NCI-H2029 (cell line): ENCODE measurements at places on chromosomes 3 and 15.

DNA sequence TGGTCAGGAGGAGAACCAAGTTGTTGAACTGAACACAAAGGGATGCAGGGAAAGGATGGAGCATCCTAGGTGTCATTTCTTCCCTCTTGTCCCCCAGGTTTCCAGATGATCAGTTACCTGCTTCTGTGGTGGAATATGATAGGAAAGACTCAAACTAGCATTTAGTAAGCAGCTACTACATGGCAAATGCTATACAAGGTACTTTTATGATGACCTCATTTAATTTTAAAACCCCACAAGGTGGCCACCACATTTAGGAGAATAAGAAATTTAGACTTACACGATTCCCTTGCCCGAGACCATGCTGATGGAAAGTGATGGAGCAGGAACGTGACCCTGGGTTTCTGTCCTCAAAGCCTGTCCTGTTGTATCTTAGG, 40.9 kb downstream of the CCR4 start:
- no peak for DNase-seq

GRCh38 chr3:40855871-40856270, 331.1 kb downstream of the ZNF621 start:
- no peak for DNase-seq

GRCh38 chr3:127929818-127930413, 14.9 kb downstream of the KBTBD12 start:
- DNase-seq, result no peak

- DNase-seq, result no peak
Observed at GRCh38 chr3:152203652-152204051, 65.1 kb upstream of the MBNL1 start.

- no peak for DNase-seq
Observed at GRCh38 chr3:71843071-71843470, 58.1 kb upstream of the PROK2 start.

GRCh38 chr15:50134524-50135024, 15.5 kb upstream of the ATP8B4 start:
- no peak for DNase-seq

DNA sequence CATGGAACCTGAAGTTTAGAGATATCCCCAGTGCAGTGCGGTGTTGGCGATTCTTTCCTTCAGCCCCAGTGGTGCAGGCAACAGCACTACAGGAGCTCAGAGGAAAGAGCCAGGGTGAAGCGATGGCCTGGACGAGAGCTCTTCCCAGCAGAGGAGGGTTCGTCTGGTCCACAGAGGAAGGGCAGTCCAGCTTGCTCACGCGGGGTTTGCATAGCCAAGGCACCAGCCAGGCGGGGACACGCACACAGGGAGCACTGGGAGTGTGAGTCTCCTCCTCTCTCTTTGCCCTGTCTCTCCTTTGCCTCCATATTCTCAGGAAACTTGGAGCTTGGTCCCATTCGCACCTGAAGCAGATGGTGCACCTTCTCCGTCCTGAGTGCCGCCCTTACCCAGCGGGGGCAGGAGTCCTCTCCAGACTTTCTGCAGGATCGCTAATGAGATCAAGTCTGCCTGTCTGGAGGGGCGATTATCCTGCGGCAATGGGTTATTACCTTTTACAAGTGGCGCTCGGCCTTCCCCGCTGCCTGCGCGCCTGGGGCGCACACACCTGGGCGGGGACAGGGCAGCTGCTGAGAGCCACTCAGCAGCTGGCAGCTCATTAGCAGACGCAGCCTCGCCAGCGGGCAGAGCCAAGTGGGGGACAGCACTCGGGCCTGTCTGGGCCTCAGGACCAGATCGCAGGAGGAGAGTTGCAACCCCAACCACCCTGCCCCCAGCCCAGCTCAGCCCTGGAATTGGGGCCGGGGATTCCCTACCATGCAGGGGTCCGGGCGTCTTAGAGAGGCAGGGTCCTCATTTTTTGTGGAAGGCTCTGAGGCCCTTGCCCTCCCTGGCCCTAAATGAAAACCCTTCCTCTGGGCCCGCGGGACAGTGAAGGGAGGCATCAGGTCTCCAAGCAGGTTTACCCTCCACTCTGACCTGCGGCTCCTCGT, 119.0 kb upstream of the MEF2A start:
- DNase-seq, result peak; percentile 39

GRCh38 chr3:47594792-47595191, 16.1 kb upstream of the CSPG5 start:
- DNase-seq, result no peak

GRCh38 chr15:26736502-26737248, 36.2 kb downstream of the GABRB3 start:
- no peak for DNase-seq

DNA sequence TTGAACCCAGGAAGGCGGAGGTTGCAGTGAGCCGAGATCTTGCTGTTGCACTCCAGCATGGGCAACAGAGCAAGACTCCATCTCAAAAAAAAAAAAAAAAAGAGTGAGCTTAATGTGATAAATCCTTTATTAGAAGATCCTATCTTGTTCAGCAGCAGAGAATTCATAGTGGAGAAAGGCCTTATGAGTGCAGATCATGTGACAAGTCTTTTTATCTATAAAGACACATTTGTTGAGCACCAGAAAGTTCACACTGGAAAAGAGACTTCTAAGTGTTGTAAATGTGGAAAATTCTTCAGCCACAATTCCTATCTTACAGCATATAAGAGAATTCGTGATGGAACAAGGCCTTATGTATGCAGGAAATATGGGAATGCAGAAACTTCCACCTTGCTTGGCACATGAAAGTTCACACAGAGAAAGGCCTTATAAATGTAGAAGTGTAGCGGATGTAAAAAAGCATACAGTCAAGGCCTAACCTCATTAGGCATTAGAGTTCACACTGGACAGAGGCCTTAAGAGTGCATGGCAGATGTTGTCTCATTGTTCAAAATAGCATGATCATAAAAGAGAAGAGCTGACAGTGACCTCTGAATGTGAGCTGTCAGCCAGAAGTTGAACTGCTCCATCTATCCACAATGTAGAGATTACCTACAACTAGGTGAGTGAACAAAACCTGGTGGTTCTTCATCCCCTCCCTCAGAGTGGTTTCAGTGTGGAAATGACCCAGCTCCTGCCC, 16.7 kb downstream of the ADAM10 start:
- no peak for DNase-seq

- DNase-seq, result peak; percentile 90
Observed at GRCh38 chr15:69997813-69998212, 99.9 kb downstream of the TLE3 start.
